Body of pancreas (tissue), 4 donors: ENCODE measurements at places on chromosomes 5 and 9.
A peak's percentile ranks its signal among the peaks of the same experiment; 100 is the strongest.

GRCh38 chr5:116303340-116303739 is 218.5 kb downstream of the COMMD10 start:
- DNase-seq, result no peak

- no peak for DNase-seq
Observed at GRCh38 chr9:133374612-133375115, 1.2 kb downstream of the SURF4 start.

- no peak for DNase-seq
Observed at GRCh38 chr5:72602696-72603685, 95.8 kb upstream of the ZNF366 start.

GRCh38 chr9:114088571-114089170 is 10.4 kb downstream of the KIF12 start:
- no peak for DNase-seq

DNA sequence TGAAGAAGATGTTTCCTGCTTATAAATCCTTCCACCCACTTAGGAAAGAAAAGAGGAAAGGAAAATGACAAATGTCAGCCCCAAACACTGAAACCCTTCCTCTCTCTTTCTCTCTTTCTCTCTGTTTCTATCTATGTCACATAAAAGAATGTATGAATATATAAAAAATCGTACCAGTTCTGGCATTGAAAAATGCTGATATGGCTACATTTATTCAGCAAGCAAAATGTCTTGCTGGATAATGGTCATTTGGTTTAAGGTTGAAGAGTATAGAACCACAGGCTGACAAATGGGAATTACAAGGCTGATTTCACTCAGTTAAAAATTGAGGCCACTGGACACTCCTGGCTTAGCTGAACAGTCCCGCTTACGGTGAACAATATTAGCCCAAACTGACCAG is 335.9 kb downstream of the PARP8 start:
- DNase-seq, result no peak

GRCh38 chr9:28207657-28208056 is 634.4 kb upstream of the C9orf72 start:
- no peak for DNase-seq

- no peak for DNase-seq
Observed at GRCh38 chr9:98808875-98809274, 1.4 kb downstream of the GALNT12 start.

GRCh38 chr5:67976891-67977601 is 238.5 kb upstream of the PIK3R1 start:
- DNase-seq, result no peak

DNA sequence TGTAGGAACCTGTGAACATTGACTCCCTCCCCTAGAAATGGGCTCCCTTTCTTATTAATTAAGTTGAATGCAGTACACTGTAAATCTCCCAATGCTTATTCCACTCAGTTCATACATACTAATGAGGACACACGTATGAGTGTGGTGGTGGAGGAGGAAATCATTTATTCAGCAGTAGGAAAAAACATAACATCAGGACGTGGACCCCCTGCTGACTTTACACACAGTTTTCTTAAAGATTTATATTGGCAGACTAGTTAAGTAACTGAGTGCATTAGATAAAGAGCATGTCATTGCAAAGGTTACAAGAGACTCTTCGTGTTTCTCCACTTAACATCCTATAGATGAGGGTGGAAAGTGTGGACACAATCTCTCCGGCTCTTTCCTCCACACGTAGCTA is 37.8 kb upstream of the SEMA6A start:
- no peak for DNase-seq

- DNase-seq, result peak; percentile 17
Observed at GRCh38 chr5:43627028-43627427, 24.0 kb downstream of the NNT start.

- DNase-seq, result no peak
Observed at GRCh38 chr9:124399323-124399967, 15.8 kb downstream of the PSMB7 start.

GRCh38 chr5:91938441-91938840 is 555.3 kb upstream of the ARRDC3 start:
- no peak for DNase-seq

- DNase-seq, result no peak
Observed at GRCh38 chr5:106510321-106510720, 1160.4 kb downstream of the EFNA5 start.

GRCh38 chr5:137753691-137754187 is 424 bp downstream of the HNRNPA0 start:
- DNase-seq, result no peak
